ENCODE measurements at places on chromosomes 4 and X.

GRCh38 chr4:61427818-61428495 lies 227.8 kb downstream of the ADGRL3 start:
- no peak for DNase-seq

GRCh38 chr4:39658756-39659155 lies 20.1 kb upstream of the SMIM14 start:
- no peak for DNase-seq

DNA sequence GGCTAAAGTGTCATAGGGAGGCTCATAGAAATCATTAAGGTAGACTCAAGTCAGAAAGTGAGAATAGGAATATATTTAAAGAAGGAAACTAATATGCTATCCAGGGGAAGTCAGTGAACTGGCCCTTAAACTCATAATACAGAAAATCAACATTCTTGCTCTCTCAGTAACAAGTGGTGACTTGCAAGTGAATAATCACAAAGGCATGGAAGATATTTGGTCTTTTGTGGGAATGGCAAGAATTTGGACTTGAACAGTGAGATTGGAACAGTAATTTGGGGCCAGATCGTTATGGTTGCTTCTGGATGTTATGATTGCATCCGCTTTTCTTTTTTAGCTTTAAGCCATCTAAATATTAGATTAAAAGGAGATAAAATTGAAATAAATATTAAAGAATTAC lies 103.8 kb downstream of the TBC1D19 start:
- no peak for DNase-seq

DNA sequence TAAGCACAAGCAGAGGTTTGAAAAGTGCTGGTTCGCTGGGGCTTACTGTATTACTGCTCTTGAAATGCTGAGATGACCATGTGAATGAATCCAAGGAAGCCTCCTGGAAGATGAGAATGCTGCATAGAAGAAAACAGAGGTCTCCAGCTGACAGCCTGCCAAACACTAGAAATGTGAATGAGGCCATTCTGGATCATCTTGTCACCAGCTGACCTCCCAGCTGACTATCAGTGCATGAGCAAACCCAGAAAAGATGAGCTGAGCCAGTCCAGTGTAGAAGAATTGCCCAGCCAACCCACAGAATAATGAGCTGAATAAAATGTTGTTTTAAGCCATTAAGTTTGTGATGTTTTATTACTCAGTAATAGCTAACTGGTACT lies 49.1 kb upstream of the DYNLT3 start:
- DNase-seq, result no peak

DNA sequence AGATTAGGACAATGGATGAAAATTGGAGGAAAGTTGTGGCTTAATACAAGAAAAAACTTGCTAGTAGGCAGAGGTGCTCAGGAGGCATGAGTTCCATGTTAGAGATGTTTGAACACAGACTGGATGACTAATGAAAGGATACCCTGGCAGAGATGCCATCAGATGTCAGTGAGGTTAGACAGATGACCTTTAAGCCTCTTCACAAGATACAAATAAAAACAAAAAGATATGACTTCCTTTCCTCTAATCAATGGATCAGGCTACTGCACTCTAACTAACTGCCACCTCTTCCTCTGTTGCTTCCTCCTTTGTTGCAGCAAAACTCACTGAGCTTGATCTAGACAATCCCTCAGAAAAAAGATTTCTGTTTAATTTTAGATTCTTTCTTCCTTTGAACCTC lies 14.7 kb downstream of the STAP1 start:
- no peak for DNase-seq

DNA sequence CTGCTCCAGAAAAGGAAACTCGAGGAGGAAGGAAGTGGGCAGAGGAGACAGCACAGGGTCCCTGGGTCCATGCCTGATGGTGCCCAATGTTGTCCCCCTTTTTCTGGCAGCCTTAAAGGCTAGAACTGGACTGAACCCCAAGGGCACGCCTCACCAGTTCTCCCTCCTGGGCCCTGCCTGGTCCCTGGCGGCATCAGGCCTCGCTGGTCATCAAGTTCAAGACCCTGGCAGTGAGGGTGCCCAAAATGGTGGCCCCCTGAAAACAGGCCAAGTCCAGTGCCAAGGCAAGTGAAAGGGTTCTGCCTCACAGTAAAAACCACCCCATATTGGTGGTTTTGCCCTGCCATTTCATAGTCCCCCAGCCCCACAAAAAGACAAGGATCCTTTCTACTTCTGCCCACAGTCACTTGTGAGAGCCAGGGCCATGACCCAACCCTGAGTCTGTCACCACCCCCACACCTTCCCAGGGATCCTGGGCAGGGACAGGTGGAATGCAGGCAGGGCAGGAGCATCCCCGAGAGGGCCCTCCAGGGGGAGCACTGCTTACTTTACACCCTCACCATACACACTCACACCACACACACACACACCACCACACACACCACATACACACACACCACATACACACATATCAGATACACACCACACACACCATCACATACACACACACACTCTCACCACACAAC lies 107.6 kb downstream of the DCTD start:
- no peak for DNase-seq

GRCh38 chr4:65069177-65069576 lies 601.1 kb downstream of the EPHA5 start:
- DNase-seq, result no peak

- DNase-seq, result no peak
Observed at GRCh38 chr4:88583631-88584470, 8.4 kb upstream of the HERC3 start.

DNA sequence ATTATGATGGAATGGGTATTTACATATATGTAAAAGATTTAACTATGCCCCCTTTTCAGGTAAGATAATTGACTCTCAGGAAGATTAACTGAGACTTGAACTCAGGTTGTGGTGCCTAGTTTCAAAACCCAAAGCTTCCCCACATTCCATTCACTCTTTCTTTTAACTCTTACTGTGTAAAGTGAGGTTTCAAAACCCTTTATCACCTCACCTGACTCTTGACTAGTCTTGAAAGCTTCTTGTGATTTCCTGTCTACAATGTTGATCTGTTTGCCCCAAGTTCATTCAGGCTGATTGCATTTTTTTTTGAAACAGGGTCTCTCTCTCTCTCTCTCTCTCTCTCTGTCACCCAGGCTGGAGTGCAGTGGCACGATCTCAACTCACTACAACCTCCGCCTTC lies 40.5 kb upstream of the RAPGEF2 start:
- DNase-seq, result no peak

- DNase-seq, result no peak
Observed at GRCh38 chr4:159455675-159456237, 352.9 kb downstream of the RAPGEF2 start.

GRCh38 chrX:54978448-54978847 lies 15.5 kb downstream of the PFKFB1 start:
- DNase-seq, result no peak

DNA sequence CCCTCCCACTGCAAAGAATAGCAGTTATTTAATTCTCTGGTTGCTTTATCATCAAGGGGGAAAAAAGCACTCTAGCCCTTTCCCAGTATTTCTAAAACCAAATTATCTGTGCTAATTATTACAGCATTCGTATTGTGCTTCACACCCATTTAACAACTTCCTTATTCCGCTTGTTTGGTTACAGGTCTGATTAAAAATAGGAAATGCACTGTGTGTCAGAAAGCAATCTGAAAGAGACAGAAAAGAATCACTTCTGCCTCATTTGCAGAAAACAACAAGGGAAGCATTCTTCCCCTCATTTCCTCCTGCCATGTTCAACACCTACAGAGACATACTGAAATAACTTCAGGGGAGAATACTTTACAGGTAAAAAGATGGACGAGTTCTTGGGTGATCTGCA lies 114.9 kb upstream of the MAP3K15 start:
- DNase-seq, result no peak

DNA sequence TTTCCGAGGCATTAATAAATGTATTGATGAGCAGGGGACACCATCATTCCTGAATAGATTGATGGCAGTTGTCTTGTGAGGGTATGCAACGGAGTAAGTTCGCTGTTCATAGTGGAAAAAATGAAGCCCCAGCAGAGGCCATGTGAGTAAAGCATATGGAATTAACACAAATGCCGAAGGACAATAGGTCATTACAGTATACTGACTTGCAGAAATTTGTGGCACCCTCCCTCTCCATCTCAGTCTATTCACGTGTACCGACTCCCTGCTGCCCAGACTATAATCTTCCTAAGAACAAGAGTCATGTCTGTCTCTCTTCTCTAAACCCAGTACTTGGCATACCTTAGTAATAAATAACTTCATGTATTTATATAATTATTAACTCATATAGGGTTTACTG lies 47.1 kb upstream of the PCDH10 start:
- no peak for DNase-seq

DNA sequence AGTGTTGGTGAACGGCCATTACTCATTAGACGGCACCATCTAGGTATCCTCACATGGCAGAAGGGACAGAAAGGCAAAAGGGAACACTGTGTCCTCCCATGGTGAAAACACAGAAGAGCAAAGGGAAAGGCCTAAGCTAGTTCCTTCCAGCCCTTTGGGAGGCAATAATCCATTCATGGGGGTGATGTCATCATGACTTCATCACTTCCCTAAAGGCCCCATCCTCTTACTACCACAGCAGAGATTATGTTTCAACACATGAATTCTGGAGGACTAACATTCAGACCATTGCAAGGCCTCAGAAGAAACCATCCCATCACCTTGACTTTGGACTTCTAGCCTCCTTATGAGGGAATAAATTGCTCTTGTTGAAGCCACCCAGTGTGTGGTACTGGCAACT lies 238.2 kb downstream of the MGST2 start:
- no peak for DNase-seq

GRCh38 chr4:16443504-16444088 lies 217.3 kb upstream of the TAPT1 start:
- no peak for DNase-seq

- DNase-seq, result no peak
Observed at GRCh38 chrX:41692162-41692749, 3.5 kb downstream of the GPR34 start.

DNA sequence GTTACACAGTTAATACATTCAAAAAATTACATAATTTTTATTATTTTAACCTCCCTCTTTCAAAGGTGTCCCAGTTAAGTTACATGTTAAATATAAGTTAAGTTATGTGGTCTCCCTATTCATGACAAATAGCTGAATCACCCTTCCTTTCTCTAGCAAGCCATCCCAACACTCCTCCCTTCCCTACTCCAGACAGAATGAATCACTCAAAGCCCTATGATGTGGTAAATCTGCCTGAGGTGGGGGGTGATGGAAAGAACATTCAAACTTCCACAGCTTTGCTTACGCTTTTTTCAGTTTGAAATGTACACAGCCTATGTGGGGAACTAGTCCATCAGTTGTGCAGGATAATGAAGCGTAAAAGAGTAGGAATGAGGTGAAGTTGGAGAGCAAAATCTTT lies 90.2 kb downstream of the CXCL13 start:
- DNase-seq, result no peak

GRCh38 chr4:87399148-87399547 lies 8.2 kb upstream of the HSD17B11 start:
- DNase-seq, result no peak

DNA sequence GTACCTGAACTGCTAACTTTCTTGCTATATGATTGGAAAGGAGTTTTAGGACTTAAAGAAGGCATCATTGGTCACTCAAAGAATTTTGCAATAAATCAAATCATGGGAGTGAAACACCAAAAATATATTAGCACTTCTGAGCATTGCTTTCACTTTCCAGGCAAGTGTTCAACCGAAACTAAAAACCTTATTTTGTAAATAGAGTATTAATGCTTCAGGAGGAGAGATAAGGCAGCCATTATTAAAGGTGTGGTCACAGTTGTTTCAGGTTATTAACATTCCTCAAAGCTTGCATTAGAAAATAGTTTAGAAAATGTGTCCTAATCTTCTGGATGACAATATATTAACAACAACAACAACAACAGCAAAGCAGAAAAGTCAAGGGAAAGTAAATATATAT lies 92.3 kb upstream of the TLL1 start:
- no peak for DNase-seq

DNA sequence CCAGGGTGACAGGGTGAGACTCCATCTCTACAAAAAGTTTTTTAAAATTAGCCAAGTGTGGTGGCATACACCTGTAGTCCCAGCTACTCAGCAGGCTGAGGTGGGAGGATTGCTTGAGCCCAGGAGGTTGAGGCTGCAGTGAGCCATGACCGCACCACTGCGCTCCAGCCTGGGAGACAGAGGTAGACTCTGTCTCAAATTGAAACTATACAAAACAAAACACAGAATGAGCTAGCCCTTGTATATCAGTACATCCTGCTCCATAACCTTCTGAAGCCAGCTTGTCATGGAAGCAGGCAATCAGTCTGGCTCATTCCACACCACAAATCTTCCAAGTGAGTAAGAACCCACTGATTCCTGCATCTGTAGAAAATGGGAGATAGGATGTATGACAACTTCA lies 49.0 kb downstream of the CD99L2 start:
- no peak for DNase-seq

DNA sequence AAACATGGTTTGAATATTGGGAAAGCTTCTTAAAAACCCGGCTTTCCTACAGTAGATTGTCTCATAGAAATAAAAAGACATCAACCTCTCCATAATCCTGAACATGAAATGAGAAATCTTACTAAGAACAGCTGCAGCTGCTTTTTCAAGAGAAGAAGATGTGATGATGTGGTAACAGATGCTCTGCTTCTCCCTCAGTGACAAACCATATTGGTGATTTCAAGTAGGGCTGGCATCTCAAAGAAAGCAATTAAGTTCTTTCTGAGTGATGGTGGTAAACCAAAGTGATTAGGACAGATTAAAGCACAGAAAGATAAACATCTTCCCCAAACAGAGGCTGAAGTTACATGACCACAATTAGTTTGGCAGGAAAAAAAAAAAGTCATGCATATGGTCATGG lies 1477.7 kb downstream of the RAPGEF2 start:
- no peak for DNase-seq

GRCh38 chrX:106481341-106481740 lies 130.4 kb upstream of the RADX start:
- peak; percentile 6 for DNase-seq

- DNase-seq, result no peak
Observed at GRCh38 chr4:179584101-179584500, 2141.9 kb upstream of the AGA start.

DNA sequence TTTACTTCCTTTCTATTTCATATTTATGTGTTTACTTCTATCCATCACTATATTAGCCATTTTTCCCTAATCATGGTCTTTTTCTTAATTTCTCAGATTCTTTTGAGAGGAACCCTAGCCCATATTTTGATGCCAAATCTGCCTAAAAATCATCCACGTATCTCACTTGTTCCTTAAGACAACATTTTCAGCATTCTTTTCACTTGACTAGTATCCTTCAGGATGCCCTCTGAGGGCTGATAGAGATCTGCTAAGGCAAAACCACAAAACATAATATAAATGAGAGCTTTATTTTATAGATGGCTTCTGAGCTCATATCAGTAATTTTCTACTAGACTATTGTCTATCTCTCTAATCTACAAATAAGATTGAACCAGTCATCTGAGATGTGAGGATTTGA lies 341.9 kb downstream of the GPM6A start:
- DNase-seq, result no peak

- DNase-seq, result no peak
Observed at GRCh38 chrX:41596596-41596995, 92.2 kb upstream of the GPR34 start.

GRCh38 chrX:1483843-1484637 lies 31.3 kb upstream of the ASMTL start:
- no peak for DNase-seq

GRCh38 chrX:97882306-97882705 lies 998.6 kb downstream of the RPA4 start:
- no peak for DNase-seq

- DNase-seq, result no peak
Observed at GRCh38 chr4:98558471-98559169, 99.8 kb downstream of the TSPAN5 start.
